ENCODE measurements at places on chromosomes 7 and 10.

GRCh38 chr7:107703219-107703618 lies 40.7 kb upstream of the CBLL1 start:
- no peak for DNase-seq

DNA sequence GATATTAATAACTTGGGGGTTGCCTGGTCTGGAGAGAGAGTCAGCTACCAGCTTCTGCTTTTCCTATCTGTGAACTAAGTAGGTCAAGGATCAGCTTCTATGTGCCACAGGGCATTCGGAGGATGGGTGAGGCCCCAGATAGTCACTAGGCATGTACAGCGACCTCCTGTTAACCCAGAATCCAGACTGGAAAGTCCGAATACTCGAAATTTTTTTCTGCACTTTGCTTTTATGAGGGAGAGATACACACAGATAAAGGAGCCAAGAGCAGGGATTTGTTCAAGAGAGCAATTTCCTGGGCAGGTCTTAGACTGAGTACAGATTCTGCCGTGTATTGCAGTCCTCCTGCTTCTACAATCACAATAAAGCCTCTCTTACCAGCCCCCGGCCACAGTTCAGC lies 54.2 kb downstream of the EMX2 start:
- DNase-seq = no peak

GRCh38 chr7:34675749-34676374 lies 17.8 kb downstream of the NPSR1 start:
- DNase-seq = no peak

DNA sequence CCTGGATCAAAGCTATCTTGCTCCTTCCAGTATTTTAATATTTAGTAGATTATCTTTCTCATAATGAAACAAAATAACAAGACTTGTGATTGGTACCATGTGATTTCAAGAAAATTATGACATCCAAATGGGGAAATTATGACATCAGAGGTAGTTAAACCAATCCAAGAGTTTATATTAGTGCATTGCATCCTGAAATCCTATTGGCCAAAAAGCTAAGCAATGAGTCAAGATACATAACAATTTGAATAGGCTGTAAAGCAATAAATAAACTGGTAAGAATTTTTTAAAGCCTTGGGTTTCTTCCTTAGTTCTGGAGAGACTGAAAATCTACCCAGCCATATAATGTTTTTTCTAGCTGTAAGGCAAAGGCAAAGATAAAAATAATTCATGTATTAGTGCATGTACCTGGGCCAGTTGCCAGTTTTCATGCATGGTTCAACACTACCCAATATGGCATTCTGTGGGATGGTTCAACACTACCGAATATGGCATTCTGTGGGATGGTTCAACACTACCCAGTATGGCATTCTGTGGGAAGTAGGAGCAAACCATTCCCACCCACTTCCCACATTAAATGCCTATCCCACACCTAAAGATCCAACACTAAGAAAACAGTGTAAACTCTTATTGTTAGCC lies at the start of gene RNF148:
RNF148 (minus strand) TSS at position 51 of the 639 bp plus-strand sequence. CDS start 172 bp downstream, outside the sequence.
- no peak for DNase-seq

GRCh38 chr10:22655312-22655981 lies 58.9 kb downstream of the PIP4K2A start:
- no peak for DNase-seq
